ENCODE measurements at places on chromosomes 12 and 14. TPM values are rescaled to one million over a fixed set of nuclear protein-coding genes. Genes with fewer than 3 reads are reported as not detected.

Gene LALBA
- total RNA-seq = not detected

Gene KRT82
- total RNA-seq = not detected

Gene HSPB8
- 10.6 TPM for total RNA-seq

Gene DIO2
- 0.15 TPM for total RNA-seq

Gene SLC17A8
- total RNA-seq = not detected

Gene FBXO34
- 15.9 TPM for total RNA-seq

- no peak for DNase-seq
These were observed 75.5 kb downstream of the SYNE3 start for GRCh38 chr14:95440951-95441350.

DNA sequence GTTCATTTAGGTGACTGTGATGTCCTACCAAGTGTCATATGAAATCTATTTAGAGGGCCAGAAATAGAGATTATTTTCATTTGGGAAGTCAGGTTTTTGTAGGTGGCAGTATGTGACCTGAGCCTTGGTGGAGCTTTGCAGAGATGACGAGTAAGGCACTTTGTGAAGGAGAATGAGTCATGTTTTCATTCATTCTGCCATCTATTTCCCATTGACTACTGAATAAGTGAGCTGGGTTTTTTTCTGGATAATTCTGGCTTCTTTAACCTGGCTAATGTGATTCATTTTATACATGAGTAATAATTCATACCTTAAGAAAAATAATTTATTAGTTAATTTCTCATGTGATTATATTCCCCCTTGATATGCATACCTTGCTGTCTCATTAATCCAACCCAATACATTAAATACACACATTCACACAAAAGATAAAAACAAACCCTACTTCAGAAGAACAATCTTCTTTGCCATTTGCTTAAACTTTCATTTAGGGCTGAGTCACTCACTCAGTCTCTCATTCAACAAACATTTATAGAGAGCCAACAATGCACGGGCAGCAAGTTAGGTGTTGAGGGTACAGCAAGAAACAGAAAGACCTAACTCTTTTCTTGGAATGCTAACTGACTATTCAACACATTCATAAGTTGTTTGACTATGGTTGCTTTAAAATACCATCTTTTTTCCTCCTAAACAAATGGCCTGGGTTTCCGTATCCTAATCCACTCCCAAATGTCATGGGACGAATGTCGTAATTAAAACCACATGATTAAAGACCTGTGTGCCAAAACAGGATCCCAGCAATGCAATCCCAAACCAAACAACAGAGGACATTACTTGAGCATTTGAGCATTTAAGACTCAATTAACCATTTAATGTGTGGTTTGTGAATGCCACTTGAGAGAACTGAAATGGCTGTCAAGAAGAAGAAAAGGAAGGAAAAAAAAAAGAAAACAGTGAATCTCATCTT, 78.0 kb downstream of the KITLG start:
- no peak for DNase-seq

DNA sequence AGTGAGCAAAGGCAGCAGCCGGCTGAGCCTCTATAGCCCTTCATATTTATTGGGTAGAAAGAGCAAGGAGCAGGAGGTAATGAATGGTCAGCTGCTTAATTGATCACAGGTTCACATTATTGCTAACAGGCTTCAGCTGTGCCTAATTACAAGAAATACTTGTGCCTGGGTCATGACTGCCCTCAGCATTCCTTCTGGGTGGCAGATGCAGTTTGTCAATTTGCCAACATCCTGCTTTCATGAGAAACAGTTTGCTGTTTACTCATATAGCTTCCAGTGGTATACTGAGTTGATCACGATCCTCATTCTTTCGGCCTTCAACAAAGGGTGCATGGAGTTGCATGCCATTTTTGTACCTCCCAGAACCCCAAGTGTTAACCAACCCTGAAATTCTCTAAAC, 81.0 kb upstream of the PLEKHG7 start:
- no peak for DNase-seq

DNA sequence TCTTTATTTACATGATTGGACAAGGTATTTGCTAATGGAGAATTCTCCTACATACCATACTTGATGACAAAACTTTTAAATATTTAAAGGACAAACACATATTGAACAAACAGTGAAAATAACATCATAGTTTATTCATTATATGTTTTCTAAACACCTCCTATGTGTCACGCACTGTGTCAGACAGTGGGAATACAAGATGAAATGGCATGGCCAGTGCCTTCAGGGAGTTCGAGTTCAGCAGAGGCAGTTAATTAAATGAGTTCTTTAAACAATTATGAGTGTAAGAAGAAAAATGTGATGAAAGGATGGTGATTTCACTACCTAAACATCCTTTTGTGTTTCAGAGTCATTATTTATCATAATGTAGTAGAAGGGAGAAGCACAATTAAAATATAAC, 159.8 kb downstream of the KCNH5 start:
- DNase-seq = no peak

- DNase-seq = no peak
These were observed 33.4 kb downstream of the VCPKMT start for GRCh38 chr14:50082784-50083466.

GRCh38 chr12:22042976-22043669, 2.9 kb upstream of the CMAS start:
- no peak for DNase-seq

- DNase-seq = no peak
These were observed 33.3 kb downstream of the DIO3 start for GRCh38 chr14:101594511-101595148.

DNA sequence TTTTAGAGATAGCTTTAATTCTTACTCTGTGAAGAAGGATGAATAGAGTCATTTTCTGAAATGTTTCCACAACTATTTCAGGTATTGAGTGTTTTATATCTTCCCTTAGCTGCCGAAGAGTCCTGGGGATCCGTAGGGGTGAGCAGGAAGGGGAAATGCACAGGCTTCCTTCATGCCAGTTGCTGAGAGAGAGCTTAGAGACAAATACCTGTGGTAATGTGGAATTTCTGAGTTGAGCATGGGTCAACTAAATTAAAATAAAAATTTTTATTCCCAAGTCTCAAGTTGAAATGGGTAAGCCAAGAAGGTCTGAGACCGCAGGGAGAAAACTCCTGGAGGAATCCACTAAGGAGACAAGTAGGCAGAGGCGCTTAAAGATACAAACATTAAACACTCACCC, 185.7 kb downstream of the DAD1 start:
- no peak for DNase-seq

GRCh38 chr12:129052373-129052772, 199.1 kb downstream of the GLT1D1 start:
- DNase-seq = no peak
